ENCODE measurements at places on chromosomes 3 and 15.

- DNase-seq: no peak
These were observed 15.6 kb downstream of the FRMD4B start for GRCh38 chr3:69370156-69370883.

- DNase-seq: no peak
These were observed 247.9 kb upstream of the STT3B start for GRCh38 chr3:31284776-31285175.

DNA sequence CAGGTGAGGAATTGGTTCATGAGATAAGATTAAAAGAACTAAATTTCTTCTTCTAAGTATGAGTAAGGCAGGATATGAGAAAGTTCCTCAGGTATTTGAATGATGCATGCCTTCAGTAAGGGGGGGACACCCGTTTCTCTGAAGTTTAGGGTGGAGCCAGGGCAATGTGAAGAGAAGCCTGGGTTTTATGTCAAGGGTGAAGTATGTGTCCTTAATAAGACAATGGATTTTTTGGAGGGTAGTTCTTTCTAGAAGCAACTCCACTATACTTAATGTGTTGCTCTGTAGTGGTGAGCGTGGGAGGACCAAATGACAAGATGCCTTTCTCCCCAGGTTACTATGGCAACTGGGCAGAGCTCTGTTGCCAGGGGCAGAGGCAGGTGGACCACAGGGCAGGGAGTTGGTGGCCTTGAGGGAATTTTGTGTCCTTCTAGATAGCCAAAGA lies 44.0 kb downstream of the PHLDB2 start:
- no peak for DNase-seq

DNA sequence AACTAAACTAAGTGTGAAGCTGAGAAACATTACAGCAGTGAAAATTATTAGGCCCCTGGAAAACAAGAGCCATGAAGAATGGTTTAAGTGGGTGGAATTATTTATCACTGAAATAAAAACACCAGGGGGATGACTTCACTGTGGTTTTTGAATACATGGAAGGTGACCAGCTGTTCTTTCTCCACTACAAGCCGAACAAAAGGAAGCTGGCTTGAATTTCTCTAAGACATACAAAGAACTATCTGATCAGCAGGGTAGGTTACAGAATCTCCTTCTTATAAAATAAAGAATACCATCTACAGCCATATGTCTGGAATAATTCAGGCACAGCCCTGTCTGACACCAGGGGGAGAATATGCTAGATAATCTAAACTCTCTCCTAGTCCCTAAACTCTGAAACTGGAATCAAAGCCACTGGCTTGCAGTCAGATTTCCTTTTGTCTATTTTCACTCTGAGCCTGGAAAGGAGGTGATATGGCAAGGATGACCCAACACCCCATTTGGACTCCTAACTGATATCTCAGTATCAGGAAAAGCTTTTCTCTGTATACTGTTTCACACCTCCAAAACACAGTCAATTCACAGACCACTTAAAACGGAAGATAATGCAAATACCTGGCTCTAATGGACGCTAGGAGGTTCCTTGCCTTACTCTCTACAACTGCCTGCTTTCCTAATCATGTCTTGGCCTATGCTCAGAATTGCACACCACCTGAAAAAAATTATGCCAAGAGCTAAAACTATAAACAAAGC lies 31.2 kb downstream of the SPATA12 start:
- DNase-seq: no peak

DNA sequence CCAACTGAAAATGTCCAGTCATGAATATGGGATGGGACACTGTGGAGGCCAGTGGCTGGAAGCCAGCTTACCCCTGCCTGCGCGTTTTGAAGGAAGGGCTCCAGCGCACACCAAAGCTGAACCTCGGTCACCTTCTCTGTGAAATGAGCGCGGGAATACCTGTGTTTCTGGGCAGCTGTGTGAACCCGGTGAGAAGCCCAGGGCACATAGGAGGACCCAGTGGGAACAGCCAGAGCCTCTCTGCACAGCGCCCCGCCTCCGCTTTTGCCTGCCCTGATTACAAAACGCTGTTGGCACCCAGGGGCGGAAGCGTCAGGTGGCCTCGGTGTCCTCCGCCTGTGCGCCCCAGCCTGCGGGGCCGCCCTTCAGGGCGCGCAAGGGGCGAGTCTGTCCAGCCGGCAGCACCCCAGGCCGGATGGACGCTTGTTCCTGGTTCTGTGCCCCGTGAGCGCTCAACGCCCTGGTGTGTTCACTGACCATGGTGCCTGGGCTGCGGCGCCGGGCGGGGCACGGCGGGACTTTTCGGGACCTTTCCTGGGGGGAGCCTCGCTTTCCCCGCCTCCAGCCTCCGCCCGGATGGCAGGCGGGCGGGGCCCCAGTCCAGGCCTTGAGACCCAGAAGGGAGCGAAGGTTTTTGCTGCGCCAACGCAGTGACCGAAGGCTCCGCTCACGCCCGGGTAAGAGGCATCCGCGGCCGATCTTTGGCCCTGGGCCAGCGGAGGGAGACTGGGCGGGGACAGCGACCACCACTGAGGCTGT lies at the start of gene SQOR:
Gene SQOR, plus strand, starts transcription at position 598 of the 759 bp plus-strand sequence. CDS start 23,895 bp downstream, outside the sequence.
- peak; percentile 60 for DNase-seq

DNA sequence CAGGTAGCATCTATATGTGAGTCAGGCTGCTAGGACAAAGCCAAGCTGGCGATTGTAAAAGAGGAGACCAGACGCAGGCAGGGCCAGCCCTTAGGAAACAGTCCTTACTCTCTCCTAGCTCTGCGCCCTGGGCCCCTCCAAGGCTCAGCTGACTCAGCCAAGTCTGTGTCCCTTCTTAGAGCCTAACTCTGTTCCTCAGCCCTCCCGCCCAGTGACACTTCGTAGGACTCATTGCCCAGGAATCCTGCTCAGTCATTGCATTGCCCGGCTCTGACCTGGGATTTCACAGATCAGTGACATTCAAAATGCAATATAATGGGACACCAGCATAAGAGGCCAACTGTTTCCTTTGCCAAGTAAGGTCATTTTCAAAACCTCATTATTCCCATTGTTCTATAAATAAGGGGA lies 244.2 kb downstream of the TLE3 start:
- no peak for DNase-seq

DNA sequence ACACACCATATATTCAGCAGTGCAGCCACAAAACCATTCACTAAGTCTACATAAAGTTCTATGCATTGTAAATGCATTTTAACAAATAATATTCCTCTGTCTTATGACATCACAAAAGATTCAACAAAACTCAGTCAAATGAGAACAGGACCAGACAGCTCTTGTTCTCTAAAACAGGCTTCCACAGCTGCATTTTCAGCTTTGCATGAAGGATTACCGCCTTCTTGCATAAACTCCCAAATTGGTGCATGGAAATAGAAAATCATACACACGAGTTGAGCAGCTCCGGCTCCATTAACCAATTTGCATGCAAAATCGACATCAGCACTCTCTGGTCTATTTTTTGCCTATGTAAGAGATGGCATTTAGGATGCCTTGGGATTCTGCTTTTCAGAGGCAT lies 66.4 kb downstream of the RFTN1 start:
- no peak for DNase-seq

DNA sequence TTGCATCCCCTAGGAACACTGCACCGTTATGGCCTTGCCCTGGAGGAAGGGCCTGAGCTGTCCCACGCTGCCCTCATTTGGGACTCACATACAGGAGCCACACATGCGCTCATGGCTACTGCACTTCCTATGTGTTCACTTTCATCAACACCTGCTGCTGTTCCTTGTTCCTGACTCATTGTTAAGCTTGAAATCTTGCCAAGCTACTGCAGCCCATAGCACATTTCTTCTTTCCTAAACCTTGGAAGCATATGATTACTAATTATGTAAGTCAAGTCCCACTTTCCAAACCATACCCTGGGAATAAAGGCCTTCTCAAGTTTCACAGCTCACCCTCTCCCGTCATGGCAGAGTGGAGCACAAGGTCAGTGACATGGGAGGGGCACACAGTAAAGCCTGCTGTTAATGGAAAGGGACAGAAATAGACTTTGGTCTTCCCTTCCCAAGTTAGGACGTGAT lies 307.9 kb downstream of the CLSTN2 start:
- no peak for DNase-seq

DNA sequence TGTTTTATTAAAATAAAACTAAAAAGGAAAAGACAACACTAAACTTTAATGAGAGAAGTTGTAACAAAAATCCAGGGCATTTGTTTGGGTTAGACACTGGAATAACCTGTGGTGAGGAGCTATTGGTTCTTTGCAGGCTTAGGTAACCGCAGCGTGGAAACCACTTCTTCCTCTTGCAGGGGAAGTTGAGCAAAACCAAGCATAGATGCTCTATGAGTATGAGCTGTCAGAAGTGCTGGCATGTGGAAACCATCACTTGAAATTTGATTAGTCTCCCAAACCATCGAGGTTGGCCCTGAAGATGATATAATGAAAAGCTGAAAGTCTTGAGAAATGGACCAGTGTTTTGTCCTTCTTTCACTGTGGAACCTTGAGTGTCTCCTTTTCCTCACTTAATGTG lies 127.1 kb upstream of the RBMS3 start:
- no peak for DNase-seq

DNA sequence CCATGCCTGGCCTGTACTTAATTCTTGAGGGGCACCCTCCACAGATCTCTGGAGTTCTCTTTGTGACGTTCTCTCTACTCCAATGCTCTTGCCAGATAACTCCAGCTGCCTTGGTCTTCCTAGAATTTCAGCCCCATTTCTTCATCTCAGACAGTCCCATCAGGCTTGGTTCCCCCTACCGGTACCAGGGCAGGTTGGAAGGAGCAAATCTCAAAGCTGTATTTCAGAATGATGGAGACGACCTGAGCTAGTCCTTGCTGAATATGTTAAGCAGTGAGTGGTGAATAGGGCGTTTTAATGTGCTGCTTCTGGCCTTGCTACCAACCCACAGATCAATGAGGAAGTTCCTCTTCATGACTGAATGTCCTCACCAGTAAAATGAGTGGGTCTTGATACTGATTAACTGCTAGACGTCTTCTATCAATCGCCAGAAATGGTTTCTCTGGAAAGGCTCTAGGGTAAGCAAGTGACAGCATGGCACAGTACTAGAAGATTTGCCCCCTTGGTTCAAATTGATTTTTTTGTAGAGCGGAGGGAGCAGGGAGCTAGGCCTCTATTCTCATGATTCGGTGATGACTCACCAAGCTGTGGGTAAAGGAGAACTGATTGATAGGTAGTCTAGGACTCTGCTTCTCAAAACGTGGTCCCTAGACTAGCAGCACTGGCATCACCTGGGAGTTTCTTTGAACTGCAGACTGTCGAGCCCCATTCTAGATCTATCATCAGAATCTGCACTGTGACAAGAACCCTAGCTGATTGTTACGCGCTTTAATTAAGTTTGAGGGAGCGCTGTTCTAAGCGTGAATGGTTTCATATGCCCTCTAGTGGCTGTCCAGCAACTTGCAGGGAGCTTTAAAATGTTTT lies 67.8 kb downstream of the UBP1 start:
- DNase-seq: no peak

- DNase-seq: no peak
These were observed 209.5 kb upstream of the SUCLG2 start for GRCh38 chr3:67863869-67864268.

- no peak for DNase-seq
These were observed at the start of gene RASA2 for GRCh38 chr3:141486746-141487520. TSS of gene RASA2 (plus strand) at chr3:141487027. CDS start at chr3:141487084, 57 bp downstream.

DNA sequence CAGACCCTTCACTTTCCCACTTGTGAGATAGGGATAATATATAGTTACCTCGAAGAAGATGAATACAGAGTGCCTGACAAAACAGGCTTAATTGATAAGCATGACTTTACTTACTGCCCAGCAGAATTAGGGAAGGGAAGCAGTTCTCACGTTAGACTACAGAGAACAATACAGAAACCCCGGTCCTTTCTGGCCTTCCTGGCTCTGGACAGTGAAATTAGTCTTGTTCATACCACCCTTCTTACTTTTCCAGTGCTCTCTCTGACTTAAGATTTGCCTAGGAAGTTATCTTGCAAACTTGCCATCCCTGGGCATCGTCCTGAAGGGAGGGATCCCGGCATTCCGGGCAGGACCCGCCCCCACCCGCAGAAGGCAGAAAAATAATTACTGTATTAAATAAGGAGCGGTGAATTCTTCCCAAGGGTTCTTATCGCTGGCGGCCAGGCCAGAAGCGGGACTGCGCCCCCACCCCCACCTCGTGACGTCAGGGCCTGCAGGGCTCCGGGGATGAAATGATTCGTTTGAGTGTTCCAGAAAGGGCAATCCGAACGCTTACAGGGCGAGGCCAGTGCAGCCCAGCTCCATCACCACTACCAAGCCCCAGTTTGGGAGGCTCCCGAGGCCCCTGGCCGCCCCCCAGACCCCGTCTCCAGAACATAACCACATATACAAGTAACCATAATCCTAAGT lies 8.4 kb downstream of the SOX2 start:
- no peak for DNase-seq

DNA sequence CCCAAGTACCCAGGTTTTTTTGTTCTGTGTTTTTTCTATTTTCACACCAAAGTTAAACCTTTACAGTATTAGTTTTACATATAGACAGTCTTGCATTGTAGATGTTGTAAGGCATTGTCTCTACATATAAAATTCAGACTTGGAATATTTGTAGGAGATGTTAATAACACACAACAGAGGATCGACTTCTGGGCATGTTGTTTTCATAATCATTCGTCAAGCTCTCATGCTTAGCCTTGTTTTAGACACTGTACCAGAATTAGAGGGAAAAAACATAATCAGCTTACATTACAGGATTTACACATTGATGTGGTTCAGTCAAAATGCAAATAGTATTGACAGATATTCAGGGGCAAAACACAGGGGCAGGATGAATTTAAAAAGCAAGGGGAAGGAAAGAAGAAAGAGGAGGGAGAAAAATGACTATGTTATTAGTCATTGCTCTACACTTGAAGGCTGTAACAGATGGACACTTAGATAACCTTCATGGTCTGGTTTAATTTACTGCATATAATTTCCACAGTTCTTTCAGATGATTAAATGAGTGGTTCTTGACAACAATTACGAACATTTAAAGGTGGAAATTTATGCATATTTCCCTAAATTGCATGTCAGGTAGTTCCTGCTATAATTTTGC lies 7.5 kb downstream of the CMSS1 start:
- no peak for DNase-seq

DNA sequence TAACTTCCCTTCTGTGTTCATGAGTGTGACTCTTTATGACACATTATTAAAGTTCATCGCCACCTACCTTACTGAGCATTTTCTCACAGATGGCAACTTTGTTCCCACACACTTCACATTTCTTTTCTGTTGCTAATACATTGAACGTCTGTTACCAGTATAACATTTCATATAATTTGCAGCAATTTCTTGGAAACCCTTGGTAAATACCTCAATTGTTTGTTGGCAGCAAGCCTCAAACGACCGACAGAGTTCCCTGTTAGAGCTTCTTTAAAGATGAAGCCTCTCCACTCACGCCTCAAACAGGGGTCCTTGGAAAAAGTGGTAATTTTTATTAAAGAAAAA lies 3.2 kb upstream of the CHSY1 start:
- no peak for DNase-seq

GRCh38 chr15:91592567-91592966 lies 260.9 kb upstream of the SLCO3A1 start:
- no peak for DNase-seq

GRCh38 chr3:16883057-16883722 lies 1.6 kb upstream of the PLCL2 start:
- DNase-seq: no peak

DNA sequence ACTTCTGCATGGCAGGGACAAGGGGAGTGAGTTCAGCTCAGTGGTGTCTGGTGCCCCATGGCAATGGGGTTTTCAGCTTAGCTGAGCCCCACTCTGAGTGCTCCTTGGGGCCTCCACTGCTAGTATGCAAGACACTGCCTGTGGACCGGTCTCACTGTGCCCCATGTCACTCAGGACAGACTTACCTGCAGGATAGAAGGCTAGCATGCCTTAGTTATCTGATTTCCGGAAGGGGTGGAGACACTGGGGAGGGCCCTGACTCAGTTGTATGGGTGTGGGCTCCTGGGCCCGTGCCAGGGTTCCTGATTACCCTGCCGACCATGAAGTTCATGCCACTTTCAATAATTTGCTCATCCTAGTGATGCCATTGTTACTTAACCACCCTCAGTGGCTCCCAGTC lies 4.3 kb upstream of the SLC6A20 start:
- no peak for DNase-seq
